ENCODE measurements at places on chromosomes 4 and X.

- no peak for DNase-seq
Measured at GRCh38 chrX:26562156-26562555, 346.2 kb downstream of the MAGEB5 start.

DNA sequence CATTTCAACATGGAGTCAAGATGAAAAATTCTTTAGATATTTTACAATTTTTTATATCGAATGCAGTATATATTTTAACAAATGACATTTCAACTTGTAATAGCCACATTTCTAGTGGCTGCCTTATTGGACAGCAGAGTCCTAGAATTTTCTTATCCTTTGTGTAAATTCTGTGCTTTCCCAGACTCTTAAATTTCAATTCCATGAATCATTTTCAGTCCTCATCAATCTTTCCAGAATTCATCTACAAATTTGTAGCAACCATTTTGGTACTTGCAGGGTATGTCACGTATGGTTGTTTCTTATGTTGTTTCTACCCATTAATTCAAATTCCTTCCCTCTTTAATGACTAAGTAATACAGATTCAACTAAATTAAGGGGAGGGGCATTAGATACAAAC is 2.7 kb downstream of the PAICS start:
- DNase-seq: no peak

GRCh38 chr4:181289198-181289597 is 954.0 kb upstream of the TENM3 start:
- no peak for DNase-seq

DNA sequence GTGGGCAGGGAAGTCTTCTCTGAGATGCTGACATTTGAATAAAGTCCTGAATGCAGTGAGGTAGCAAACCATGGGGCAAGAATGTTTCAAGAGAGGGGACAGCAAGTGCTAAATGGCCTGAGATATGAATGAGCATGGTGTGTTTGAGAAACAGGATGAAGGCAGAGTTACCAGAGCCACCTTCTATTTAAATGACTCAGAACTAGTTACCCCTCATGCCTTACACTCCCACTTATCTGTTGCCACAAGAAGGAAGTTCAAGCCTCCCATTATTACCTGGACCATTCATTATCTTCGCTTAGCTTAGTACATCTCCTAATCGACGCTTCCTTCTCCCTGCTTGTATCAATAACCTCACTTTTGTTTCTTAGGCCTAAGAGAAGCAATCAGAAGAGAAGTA is 67.7 kb upstream of the STARD8 start:
- no peak for DNase-seq

- no peak for DNase-seq
Measured at GRCh38 chrX:28177202-28177601, 196.0 kb upstream of the DCAF8L1 start.

DNA sequence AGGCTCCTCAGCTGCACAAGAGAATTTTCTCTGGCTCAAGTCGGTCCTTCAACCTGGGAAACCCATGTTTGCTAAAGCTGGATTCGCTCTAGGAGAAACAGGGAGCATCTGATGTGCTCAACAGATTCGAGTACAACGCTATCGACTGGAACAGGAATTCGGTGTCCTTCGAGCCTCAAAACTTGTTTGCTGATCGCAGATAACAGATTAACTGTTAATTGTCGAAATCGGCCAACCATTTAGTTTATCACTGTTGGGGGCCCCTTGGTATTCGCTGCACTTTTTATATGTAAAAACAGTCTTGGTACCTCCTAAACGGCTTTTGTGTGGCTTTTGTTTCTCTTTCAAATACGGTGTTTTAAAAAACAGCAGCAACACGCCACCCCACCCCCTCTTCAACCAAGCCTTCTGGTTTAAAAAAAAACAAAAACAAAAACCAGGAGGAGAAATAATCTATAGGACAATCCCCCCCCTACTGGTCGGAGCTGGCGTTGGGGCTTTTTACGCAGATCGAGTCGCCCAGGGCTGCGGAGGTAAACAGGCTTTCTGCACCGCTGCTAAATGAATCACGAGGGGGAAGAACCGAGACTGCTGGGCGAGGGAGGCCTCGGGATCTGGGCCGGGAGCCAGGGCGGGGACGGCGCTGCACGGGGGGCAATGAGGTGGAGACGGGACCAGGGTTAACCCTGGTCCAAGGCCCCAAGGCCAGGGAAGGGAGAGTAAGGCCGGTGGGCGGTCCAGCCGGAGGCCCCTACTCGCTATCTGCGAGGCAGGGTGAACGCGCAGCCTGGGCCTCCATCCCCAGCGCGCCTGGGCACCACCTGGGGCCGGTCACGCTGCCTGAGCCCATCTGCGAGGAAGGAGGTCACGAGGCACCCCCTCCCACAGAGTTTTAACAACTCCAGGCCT is 71.7 kb upstream of the BCOR start:
- peak; percentile 59 for DNase-seq

DNA sequence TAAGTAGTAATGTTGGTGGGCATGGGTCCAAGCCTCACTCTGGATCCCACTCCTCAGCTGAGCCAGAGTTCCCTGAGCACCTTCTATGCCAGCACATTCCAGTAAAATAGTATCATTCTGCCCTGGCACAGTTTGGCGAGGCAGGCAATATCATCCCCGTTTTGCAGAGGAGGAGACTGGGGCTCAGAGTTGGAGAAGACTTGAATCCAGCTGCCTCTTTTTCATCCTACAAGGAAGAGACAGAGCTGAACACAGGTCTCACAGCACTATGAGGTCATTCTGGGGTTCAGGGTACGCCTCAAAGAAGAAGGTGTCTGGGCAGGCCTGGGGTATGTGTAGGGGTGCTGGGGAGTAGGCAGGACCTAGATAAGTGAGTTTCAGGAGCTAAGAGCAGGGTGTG is 103.9 kb upstream of the STX18 start:
- DNase-seq: no peak

GRCh38 chr4:111502626-111503025 is 642.6 kb upstream of the FAM241A start:
- DNase-seq: no peak

Data from stimulated activated CD8-positive, alpha-beta memory T cell treated with anti-CD3 and anti-CD28 coated beads, Interleukin-2, amount 100 ng/mL, for 48 hours (primary cell).